ENCODE measurements at places on chromosomes 1 and 21.

GRCh38 chr1:210446479-210446878 is 117.8 kb downstream of the HHAT start:
- DNase-seq = peak; percentile 34

- DNase-seq = no peak
Measured at GRCh38 chr1:8116894-8117264, 90.8 kb upstream of the ERRFI1 start.

GRCh38 chr1:234942879-234943506 is 185.6 kb downstream of the TOMM20 start:
- no peak for DNase-seq

DNA sequence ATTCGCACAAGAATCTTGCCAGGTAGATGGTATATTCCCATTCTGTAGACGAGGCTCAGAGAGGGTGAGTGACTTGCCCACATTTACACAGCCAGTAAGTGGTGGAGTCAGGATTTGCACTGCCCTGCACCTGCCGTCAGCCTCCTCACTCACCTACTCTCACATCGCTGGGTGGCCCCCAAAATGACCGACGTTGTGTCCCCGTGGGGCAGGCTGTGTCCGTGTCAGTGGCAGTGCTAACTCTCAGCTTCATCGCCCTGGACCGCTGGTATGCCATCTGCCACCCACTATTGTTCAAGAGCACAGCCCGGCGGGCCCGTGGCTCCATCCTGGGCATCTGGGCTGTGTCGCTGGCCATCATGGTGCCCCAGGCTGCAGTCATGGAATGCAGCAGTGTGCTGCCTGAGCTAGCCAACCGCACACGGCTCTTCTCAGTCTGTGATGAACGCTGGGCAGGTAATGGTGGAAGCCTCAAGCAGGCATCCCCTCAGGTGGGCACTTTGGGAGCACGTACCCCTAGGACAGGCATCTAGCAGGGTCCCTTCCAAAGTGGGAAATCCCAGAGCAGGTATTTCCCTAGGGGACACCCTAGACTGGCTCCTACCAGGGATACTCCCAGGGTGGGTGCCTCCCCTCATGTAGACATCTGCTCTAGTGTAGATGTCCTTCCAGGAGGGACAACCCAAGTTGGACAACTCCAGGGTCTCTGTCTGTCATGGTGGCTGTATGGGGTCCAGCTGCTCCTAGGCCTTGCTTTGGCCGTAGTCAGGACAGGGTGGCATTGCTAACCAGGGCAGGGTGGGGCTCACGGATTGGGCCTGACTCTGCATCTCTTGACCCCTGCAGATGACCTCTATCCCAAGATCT is 3.4 kb downstream of the HCRTR1 start:
- DNase-seq = no peak

DNA sequence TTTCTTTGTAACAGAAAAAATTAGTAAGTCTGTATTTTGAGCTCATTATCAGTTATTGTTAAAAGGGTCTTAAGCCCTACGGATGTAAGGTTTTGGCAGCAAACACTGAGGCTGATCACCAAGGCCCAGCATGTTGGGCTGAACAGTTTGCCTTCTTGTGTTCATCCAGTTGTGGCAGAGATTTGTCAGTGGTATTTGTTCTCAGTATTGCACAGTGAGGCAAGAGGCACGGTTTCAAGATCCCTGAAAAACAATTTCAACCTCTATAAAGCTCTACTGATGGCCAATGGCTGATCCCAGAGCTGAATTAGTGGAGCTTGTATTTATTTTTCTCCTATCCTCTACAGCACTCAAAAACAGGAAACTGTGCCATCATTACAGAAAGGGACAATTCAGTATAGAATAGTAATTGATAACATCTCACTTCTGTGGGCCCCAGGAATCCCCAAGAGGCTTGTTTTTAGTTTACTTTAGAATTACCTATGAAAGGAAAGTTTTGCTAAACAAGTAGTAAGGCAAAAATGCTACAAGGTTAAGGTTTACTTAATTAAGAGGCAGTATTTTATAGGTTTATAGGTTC is 191.8 kb upstream of the RAB4A start:
- no peak for DNase-seq

DNA sequence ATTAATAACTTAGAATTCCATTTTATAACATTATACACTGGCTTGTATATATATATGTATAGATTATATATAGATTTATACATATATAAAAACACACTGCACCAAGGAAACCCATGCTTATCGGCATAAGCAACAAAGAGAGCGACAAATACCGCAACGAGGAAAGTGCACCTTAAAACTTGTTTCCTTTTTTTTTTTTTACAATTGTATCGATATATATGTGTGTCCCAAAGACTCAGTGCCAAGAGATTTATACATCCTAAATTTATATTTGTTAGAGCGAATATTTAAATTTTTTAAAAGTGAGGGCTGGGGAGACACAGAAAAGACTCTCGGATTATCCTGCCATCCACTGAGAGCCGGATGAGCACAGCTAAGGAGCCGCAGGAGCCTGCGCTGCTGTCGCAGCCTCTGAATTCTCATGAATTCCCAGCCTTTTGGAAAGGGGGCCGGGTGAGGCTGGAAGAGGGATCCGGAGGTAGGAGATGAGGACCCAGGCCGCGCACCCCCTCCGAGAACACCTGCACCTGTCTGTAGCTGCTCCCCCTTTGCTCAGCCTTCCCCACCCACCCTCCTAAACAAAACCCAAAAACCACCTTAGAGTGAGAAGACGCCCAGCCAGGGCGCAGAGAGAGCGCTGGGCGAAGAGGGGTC is 5.2 kb downstream of the DMRTA2 start:
- DNase-seq = no peak

DNA sequence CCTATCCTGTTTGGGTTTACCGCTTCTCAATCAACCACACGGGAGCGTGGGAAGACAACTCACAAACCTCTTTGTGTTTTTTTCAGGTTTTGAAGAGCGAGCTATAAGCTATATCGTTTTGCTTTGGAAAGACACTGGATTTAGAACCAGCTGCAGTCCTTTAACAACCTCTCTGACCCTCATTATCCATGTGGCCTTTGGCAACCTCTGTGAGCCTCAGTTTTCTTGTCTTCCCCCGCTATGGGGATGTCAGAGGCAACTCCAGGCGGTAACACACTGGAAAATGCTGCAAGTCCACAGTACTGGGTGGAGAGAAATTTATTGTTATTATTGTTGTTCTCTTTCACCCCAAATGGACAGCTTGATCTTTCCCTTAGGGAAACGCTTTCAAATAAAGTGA is 100.0 kb downstream of the ETS2 start:
- DNase-seq = no peak

DNA sequence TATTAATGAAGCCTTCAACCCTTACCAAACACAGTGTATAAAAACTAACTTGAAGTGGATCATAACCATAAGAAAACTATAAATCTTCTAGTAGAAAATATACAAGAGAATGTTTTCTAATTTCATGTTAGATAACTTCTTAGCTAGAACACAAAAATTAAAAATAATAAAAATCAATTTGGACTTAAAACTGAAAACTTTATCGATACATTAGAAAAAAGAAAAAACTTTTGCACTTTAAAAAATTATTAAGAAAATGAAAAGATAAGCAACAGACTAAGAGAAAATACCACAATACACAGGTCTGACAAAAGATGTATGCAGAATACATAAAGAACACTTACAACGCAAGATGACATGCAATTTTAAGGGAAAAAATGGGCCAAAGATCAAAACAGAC is 8.7 kb downstream of the COP1 start:
- DNase-seq = no peak

- DNase-seq = peak; percentile 77
Measured at GRCh38 chr21:34887725-34888568, 161.2 kb downstream of the RUNX1 start.

GRCh38 chr21:33654412-33654811 is 12.1 kb downstream of the ITSN1 start:
- DNase-seq = no peak

DNA sequence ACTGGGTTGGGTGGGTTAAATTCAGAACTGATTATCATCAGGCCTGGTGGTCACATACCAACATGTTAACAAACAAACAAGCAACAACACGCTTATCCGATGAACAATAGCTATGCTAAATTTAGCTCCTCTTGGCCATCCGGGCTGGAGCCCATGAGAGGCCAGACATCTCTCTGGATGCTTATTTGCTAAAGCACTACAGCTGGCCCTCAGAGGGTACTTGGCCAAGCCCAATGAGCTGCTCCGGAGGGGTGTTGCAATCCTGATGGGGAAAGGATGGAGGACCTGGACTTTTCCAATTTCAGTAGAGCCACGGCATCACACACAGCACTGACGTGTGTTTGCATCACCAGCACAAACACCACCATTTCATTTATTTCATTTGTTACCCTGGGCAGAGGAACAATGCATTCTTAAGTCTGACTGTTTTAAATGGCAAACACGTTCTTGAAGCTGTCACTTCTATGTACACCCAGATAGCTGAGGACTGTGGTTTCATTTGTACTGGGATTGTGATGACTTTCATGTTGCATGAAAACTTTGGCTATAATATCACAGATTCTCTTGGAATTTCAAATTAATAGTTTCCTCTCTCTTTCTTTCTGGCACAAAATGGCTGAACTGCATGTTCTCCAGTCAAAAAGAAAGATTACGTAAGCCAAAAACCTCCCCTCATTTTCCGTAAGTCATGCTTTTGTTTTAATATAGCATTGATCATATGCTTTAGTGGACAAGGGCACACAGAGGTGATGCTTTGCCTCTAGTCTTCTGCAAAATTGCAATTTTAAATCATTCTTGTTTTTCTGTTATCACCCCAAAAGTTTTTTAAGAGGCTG is 359.8 kb upstream of the KAZN start:
- no peak for DNase-seq

DNA sequence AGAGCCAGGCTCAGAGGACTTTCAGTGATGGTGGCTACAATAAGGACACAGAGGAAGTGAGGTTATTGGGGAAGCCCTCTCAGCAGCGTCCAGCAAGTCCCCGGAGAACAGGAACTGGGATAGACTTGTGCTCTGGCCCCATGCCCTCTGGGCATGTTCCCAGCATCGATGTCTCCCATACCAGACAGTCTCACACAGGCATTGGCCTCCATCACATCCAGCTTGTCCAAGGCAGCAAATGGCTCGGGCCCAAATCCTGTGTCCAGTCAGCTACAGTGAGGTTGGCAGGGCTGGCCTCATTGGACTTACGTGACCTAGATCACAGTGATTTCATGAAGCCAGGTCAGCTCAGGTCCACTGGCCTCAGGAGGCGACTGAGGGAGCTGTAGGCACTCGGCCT is 19.6 kb upstream of the TMEM54 start:
- DNase-seq = no peak

GRCh38 chr21:33283203-33283602 is 17.0 kb downstream of the IL10RB start:
- no peak for DNase-seq

GRCh38 chr1:62301726-62302390 is 17.4 kb downstream of the KANK4 start:
- no peak for DNase-seq

DNA sequence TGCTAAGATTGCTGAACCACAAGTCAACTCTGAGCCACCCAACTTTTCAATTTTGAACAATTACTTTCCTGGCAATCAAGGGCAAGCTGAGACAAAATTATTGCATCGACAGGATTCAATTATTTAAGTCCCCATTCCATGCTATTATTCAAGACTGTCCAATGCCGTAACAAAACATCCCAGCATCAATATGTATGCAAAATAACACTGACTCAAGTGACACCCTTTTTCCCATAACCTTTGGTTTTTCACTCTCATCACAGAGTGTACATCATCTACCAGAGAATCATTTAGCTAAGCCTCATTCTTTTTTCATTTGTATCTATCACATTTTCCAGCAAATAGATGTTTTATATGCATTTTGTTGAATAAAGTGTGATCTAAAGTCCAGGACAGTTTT is 54.6 kb downstream of the ERICH3 start:
- DNase-seq = no peak

DNA sequence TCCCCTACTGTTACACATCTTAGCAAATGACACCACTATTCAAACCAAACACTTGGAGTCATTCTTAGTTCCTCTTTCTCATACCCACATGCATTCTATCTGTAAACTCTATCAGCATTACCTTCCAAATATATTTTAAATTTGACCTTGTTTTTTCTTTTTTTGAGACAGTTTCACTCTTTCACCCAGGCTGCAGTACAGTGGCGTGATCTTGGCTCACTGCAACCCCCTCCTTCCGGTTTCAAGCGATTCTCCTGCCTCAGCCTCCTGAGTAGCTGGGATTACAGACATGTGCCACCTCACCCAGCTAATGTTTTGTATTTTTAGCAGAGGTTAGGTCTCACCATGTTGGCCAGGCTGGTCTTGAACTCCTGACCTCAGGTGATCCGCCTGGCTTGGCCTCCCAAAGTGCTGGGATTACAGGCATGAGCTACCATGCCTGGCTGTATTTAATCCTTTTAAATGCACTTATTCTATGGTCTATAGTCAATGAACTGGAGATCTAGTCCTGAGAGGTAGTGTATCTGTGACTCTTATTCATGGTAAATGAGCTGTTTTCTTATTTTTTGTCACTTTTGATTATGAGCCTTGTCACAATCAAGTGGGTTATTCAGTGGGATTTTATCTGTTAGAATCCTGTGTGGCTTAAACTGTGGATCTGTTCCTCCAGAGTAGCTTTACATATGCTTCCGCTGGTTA is 73.1 kb downstream of the GATAD2B start:
- DNase-seq = no peak

- DNase-seq = no peak
Measured at GRCh38 chr1:157105988-157106812, 6.6 kb upstream of the ETV3L start.

- no peak for DNase-seq
Measured at GRCh38 chr1:209993061-209993830, 55.2 kb downstream of the SYT14 start.

- no peak for DNase-seq
Measured at GRCh38 chr1:23466423-23466989, 17.5 kb downstream of the ASAP3 start.

DNA sequence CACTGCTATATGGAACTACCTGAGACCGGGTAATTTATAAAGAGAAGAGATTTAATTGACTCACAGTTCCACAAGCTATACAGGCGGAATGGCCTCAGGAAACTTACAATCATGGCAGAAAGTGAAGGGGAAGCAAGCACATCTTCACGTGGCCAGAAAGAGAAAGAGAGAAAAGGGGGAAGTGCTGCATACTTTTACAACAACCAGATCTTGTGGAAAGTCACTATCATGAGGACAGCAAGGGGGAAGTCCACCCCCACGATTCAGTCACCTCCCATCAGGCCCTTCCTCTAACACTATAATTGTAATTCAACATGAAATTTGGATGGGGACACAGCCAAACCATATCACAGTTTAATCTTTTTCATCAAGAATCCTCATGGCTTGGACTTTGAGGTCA is 339.2 kb upstream of the AJAP1 start:
- no peak for DNase-seq

DNA sequence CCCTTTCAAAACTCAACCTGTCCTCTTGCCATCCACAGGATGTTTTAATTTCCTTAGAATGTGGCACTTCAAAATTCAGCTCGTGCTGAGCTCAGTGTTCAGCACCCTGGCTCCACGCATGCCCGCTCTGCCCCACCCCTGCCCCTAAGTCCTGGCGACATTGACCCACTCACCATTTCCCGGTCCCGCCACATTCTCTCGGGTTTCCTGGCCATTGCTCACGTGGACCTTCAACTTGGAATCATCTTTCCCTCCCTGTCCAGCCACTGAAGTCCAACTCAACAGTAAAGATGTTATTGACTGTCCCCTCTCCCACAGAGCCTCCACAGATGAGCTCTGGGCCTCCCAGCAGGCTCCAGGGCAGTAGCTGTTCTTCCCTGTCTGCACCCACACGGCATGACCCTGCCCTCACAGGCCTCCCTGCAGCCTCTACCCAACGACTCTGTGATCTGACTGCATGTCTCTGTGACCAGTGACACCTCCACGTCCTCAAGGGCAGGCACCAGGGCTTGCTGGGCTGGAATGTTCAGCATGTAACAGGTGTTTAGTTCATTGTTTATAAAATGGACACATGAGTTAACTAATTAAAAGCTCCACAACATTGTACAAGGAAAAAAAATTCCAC is 53.8 kb downstream of the ITPKB start:
- DNase-seq = no peak
